ENCODE measurements at places on chromosomes 3 and 15.

DNA sequence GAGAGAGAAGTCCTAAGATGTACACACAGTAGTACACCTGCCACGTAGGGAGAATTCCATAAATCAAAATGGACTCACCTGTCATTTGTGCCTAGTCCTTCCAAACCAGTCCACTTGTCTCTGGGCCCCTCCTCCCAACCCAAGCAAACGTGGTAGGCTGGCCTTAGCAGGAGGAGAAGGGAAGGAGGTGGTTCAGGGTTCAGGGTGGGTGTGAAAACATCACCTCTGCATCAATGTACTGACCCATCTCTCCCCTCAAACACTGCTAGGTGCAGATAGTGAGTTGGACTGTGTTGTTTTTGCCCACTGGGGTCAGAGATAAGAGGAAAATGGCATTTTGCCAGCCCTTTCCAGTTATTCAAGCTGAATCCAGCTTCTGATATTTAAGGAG, 99.3 kb downstream of the MME start:
- no peak for DNase-seq

GRCh38 chr3:63294332-63294731, 16.2 kb downstream of the SYNPR start:
- DNase-seq, result no peak

DNA sequence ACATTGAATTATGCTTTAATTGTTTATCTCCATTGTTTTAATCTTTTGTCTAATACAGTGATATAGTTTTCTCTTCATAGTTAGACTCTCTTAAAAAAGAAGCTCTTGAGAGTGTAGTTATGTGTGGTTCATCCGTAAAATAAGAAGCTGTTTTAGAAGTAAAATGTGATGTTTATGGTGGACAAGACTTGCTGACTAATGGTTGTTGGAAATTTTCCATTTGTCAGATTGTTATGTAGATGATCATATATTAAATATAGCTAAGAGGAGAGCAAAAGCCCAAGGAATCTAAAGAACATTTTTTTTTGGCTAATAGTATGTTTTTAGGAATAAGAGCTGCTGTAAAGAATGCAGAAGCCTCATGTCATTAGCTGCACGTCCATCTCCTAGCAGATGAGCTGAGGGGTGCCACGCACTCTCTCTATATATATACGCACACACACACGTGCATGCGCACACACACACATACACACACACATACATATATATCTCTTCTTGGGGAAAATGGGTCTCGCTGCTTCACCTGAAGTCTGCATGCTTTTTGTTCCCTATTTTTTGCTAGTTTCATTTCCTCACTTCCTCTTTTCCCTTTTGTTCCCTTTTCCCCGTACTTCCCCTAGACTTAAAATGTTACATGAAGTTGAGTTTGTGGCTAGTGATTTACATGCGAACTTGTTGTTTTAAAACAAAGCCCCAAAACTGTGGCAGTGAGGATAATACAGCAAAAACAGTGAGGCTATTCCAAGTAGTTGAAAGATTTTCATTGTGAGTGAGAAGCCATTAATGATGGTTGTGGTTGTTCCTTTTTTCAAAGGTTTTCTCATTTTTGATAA, 107.8 kb downstream of the MBNL1 start:
- DNase-seq, result no peak

GRCh38 chr3:106114220-106114619, 245.4 kb upstream of the CBLB start:
- DNase-seq, result no peak

DNA sequence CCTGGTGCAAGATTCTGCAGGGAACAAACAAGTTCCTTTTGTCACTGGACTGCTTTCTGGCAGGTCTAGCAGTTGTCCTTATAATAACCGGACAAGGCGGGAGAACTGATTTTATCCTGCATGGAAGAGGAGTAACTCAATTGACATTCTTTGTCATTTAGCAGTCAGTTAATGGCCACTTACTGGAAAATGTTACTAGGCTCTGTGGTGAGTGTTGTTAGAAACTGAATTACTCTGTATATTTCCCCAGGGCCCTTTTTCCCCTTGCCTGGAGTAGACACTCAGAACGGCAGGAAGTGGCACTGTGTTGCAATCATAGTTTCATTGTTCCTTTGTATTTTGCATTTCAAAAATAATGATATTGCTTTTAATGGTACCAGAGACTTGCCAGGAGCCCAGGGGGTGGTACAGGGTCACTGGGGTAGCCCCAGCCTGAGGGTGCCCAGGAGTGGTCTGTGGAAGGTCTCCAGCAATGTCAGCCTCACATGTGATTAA, 318.6 kb upstream of the LRRFIP2 start:
- DNase-seq, result no peak

GRCh38 chr3:9808345-9809037, 1.6 kb upstream of the TTLL3 start:
- DNase-seq, result no peak
